Skeletal muscle cell (primary cell): ENCODE measurements at places on chromosomes 16 and 17.
A peak's percentile ranks its signal among the peaks of the same experiment; 100 is the strongest.

- DNase-seq, result no peak
Observed at GRCh38 chr17:1724869-1725641, 551 bp downstream of the WDR81 start.

GRCh38 chr17:80953471-80954315, 37.9 kb upstream of the CHMP6 start:
- no peak for DNase-seq

- no peak for DNase-seq
Observed at GRCh38 chr16:79981814-79982213, 381.3 kb upstream of the MAF start.

DNA sequence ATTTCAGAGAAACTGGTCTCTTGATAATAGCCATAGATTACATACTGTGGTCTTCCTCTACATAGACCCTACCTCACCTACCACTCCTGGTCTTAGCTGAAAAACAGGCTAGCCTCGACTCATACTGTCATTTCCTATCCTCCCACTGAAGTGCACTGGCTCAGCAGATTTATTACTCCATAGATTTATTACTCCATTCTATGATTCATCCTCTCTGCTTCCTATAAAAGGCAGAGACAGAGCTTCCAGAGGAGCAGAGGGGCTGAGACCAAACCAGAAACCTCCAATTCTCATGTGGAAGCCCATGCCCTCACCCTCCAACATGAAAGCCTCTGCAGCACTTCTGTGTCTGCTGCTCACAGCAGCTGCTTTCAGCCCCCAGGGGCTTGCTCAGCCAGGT, at the start of gene CCL7:
CCL7 (plus strand) TSS at position 253 of the 400 bp plus-strand sequence; CDS start at position 323, 70 bp downstream.
- peak; percentile 15 for DNase-seq

DNA sequence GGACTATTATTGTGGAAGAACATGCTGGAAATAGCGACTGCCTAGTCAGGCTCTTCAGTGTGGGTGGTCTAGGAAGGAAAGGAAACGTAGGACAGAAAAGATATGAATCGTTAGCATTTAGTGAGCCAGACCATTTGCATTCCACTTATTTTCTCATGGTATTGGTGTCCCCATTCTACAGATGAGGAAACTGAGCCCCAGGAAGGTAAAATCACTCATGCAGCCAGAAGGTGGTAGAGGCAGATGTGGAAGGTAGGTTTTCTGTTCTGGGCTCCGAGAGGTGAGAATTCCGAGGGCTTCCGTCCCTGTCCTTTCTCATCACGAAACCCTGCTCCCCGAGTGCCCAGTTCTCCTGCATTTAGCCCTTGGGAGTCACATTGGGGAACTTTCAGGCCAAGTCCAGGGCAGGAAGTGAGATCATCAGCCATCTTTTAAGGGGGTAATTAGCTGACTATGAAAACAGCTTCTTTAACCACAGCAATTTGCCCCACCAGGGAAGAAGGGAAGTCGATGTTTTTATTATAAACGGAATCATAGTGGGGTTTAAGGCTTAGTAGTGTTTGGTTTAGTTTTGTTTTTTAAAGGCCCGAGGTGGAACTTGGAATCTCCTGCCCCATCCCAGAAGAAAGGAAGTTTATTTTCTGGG, 110.7 kb upstream of the IRX3 start:
- DNase-seq, result no peak

DNA sequence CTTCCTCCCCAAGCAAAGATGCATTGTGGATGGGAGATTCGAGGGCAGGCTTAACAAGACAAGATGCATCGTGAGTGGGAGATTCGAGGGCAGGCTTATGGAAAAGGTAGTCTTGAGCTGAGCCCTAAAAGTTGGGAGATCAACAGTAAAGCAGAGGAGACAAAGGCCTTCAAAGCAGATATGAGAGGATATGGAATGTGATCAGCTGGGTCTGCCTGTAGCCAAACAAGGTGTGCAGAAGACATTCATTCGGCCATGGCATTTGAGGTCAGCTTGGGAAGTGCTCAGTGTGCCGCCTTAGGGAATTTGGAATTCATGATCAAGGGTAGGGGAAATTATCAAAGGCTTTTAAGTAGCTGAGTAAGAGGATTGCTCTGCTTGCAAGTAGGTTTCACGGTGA, 39.5 kb downstream of the DNAH9 start:
- DNase-seq, result no peak

DNA sequence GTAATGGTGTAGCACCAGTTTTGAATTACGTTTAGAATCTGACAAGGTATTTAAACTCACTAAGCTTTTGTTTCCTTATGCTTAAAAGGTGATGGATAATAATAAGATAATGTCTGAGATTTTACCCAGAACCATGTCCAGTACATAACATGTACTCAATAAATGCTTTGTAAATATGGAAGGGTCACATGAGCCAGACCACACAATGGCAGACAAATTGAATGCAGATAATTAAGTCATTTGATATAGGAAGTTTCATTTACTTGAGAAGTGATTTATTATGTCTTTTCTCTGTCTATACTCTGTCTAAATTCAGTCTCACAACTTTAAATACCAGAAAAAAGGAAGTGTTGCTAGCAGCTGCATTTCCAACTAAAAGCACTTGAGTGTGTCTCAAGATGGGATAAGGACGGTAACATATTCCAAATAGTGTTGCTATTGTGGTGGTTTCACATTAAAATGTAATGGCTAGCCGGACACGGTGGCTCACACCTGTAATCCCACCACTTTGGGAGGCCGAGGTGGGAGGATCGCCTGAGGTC, 52.5 kb upstream of the DHX40 start:
- DNase-seq, result no peak

- no peak for DNase-seq
Observed at GRCh38 chr16:72991211-72991610, 56.7 kb downstream of the ZFHX3 start.

DNA sequence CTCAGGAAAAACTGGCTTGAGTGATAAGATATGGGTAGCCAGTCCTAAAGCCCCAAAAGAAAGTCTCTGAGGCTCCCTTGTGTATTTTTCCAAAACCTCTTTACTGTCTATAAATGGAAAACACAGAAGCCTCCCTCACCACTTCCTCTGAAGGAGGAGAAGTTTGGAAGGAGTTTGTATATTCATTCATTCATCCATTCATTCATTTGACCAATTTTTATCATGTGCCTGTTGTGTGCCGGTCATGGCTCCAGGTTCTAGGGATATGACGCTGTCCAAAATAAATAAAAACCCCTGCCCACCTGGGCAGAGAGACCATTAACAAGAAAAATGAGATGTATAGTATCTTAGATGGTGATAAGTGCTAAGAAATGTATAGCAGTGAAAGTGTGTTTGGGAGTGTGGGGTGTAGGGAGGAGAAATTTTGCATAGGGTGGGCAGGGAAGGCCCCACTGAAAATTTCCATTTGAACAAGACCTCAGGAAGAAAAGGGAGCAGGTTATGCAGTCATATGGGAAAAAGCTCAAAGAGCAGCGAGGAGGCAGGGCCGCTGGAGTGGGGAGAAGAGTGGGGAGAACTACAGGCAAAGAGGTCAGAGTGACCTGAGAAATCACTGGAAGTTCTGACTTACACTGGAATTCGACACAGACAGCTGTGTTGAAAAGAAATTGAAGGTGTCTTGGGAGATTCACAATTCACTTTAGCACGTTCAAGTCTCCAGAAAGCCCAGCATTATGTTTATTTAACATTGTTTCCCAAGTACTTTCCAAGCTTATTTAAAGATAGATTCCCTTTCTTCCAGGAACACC, 6.1 kb upstream of the WIPI1 start:
- no peak for DNase-seq

GRCh38 chr17:61475726-61476125, 23.5 kb downstream of the TBX4 start:
- DNase-seq, result peak; percentile 51

- no peak for DNase-seq
Observed at GRCh38 chr16:72829846-72830775, 217.8 kb downstream of the ZFHX3 start.

DNA sequence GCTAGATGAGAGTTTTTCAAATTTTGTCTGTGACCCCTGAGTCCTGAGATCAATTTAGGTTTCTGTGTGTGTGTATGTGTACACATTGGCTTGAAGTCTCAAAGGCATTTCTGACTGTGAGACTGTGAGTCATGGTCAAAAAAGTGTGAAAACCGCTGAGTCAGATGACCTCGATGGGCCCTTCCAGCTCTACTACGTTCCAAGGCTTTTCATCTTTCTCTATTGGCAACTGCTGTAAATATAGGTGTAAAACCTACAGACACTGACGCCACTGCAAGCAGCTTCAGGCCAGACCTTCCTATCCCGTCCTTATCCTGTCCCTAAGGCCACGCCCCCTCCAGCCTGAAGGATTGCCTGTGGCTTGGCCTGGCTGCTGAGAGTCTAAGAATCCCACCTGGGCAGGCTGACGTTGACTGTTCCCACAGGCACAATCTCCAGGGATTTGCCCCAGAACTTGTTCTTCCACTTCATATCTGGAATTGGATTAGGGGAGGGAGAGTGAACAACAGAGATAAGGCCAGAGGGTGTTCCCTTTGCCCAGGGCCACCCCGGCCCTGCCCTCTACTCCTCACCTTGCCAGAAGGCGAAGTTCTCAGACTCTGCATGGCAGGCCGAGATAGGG, 11.3 kb downstream of the OSBPL7 start:
- DNase-seq, result peak; percentile 73

GRCh38 chr16:48442379-48442778, 57.2 kb upstream of the SIAH1 start:
- DNase-seq, result no peak
